ENCODE measurements at places on chromosomes 3 and 15.

- no peak for DNase-seq
These were observed 57.4 kb downstream of the TMEM266 start for GRCh38 chr15:76117181-76117580.

DNA sequence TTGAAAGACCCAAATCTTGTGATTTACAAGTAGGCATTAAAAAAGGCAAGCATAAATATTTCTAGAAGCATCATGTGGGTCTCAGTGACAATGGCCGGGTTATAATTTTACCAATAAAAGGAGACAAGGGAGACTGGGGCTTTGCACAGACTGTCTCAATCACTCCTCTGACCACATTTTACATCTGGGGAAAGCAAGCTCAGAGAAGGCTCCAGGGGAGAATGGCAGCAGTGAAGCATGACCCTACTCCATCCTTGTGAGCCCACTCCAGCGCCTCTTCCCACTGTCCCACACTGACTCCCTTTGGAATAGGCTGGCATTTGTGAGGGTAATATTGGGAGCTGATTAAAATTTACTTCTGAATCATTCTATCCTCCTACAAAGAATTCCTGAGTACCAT, 61.8 kb downstream of the SATB1 start:
- no peak for DNase-seq

GRCh38 chr3:7962301-7962700, 539.3 kb upstream of the LMCD1 start:
- no peak for DNase-seq

- no peak for DNase-seq
These were observed 47.5 kb upstream of the RNF7 start for GRCh38 chr3:141690431-141691072.

- DNase-seq = no peak
These were observed 45.4 kb downstream of the EFHB start for GRCh38 chr3:19888428-19889152.

- DNase-seq = no peak
These were observed 74.3 kb downstream of the DCUN1D1 start for GRCh38 chr3:182906036-182906435.
